ENCODE measurements at places on chromosomes 3 and 15.

DNA sequence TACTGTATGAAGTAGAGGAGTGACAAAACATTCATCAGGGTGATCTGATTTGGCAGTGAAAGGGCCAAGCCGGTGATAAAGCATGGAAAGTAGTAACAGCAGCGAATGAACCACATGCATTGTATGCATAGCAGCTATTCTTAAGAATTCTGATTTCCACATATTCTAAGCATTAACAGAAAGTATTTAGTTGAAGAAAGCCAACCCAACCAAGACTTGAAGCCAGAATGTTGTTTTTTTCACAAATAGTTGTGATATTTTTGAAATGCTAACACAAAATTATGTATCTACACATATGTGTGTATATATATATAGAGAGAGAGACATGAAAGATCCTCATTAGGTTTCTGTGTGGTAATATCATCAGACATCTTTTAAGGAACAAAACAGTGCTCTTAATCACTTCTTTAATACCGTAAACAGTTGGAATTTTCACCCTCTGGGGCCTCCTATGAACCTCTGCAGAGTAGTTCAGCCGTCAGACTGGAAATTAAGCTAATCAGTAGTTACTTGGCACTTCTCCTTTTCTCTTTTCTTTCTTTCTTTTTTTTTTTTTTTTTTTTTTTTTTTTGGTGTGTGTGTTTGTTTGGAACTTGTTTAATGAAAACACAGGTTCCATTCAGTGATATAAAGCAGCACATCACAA, 139.6 kb downstream of the CMSS1 start:
- DNase-seq, result no peak

- DNase-seq, result no peak
Observed at GRCh38 chr3:190265796-190266195, 56.5 kb downstream of the CLDN1 start.

DNA sequence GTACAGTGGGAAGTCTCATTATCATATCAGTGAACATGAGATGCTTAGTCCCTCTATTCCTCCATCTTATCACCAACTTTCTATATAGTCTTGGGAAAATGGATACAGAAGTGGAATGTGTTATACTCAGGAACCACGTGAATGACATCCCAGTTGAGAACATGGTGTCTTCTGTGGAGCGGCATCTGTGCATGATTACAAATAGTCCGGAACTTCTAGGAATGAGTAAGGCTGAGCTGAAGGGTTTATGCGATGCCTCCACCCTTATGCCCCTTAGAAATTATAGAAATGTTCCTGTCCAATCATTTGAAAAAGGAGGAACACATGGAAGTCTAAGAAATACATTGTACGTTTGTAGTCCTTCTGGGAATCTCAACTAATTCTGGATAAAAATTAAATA, 64.8 kb upstream of the TMEM108 start:
- DNase-seq, result no peak

DNA sequence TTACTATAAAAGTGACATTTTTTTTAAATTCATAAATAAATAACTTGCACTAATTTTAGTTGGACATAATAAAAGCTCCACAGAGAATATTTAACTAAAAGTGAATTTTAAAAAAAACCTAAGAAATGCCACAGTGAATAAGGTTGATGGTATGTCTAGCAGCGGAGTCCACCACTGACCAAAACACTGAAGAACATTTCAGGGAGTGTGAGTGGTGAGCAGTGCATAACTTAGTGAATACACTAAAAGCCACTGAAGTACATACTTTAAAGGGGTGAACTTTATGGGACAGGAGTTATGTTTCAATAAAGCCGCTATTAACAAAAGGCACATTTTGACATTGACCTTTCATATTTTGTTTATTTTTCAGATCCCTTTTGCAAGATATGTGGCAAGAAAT, 32.3 kb downstream of the SRP14 start:
- DNase-seq, result no peak

GRCh38 chr3:136380530-136380929, 130.4 kb downstream of the PCCB start:
- DNase-seq, result no peak

DNA sequence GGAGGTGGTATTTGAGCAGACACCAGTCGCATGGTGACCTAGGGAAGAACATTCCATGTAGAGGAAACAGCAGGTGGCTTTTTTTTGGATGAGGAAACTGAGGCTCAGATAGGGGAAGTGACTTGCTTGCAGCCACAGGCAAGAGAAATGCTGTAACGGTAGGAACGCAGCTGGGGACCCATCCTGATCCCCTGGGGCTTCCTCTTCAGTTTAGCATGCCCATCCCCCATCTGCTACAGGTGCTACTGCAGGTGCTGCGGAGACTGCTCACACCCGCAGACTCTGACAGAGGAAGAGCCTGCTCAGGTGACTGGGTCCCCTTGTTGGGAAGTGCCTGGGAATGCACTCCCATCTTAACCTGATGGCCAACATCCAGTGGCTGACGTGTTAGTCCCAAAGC, 55.4 kb upstream of the SEC13 start:
- no peak for DNase-seq

- no peak for DNase-seq
Observed at GRCh38 chr3:132083583-132084279, 48.9 kb upstream of the CPNE4 start.

DNA sequence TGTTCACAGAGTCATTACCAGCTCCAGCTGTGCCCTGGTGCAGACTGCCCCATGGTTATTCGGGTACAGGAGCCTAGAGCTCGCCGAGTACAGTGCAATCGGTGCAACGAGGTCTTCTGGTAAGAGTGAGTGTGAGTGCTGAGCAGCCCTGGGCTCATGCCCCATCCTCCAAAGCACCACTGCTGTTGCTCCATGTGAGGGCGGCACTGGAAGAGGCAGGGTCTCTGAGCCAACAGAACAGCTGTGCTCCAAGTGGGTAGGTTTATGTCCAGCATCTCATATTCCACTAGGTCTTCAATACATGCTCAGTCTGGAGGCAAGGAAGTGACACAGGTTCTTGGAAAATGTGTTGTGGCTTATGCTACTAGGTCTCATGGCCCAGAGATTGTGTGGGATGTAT, 19.5 kb upstream of the P4HTM start:
- DNase-seq, result no peak

DNA sequence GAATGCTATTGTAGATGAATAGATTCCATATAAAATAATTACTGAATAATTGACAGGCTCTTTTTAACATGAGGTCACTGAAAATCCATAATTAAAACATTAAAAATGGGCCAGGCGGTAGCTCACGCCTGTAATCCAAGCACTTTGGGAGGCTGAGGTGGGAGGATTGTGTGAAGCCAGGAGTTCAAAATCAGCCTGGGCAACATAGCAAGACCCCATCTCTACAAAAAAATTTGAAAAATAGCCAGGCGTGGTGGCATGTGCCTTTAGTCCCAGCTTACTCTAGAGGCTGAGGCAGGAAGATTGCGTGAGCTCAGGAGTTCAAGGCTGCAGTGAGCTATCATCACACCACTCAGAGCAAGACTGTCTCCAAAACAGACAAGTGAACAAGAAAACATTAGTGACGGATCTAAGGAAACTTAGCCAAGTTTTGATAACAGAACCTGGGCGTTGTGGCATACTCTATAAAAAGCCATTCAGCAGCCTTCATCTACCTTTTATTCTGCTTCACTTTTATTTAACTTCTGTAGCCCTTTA, 110.5 kb downstream of the KLHL25 start:
- no peak for DNase-seq

GRCh38 chr3:136586580-136586979, 165.6 kb downstream of the STAG1 start:
- no peak for DNase-seq

GRCh38 chr3:121481106-121481880, 64.5 kb downstream of the POLQ start:
- no peak for DNase-seq

DNA sequence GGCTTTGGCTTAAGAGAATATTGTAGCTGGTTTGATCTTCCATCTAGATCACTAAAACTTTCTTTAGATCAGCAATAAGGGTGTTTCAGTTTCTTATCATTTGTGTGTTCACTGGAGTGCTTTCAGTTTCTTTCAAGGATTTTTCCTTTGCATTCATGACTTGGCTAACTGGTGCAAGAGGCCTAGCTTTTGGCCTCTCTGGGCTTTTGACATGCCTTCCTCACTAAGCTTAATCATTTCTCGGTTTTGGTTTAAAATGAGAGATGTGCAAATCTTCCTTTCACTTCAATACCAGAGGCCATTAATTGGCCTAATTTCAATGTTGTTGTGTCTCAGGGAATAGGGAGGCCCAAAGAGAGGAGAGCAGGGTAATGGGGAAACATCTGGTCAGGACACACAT, 30.3 kb upstream of the CCNB2 start:
- no peak for DNase-seq

DNA sequence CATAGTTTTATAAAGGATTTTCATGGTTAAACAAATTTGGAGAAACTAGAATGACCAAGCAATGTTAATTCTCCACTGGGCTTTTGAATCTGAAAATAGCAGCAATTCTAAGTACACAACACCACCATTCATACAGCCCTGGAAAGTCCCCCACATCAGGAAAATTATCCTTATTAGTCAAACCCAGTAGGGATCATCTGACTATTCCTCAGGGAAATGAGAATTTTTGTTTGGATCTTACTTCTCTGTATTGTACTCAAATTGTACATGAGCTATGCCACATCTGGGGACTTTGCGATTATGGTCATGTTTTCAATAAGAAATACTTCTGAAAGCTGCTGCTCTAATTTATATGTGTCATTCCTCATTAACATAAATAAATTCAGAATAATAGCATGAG, 46.0 kb downstream of the RARB start:
- DNase-seq, result no peak

DNA sequence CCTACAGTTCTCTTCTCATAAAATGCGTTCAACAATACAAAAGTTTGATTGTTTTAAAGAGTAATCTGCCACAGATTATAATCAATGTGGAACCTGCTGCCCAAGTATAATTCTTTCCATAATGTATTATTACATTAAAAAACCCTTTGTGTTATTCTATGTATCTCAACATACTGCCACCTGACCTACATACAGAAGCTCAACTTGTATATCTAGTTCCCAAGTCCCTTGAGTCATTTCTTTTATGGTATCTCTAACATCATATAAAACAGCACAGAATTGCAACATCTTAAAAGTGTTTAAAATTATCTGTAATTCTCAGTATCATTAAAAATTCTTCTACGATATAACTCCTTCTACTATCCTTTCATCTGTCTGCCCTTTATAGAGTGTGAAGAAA, 70.3 kb downstream of the TBL1XR1 start:
- DNase-seq, result no peak

DNA sequence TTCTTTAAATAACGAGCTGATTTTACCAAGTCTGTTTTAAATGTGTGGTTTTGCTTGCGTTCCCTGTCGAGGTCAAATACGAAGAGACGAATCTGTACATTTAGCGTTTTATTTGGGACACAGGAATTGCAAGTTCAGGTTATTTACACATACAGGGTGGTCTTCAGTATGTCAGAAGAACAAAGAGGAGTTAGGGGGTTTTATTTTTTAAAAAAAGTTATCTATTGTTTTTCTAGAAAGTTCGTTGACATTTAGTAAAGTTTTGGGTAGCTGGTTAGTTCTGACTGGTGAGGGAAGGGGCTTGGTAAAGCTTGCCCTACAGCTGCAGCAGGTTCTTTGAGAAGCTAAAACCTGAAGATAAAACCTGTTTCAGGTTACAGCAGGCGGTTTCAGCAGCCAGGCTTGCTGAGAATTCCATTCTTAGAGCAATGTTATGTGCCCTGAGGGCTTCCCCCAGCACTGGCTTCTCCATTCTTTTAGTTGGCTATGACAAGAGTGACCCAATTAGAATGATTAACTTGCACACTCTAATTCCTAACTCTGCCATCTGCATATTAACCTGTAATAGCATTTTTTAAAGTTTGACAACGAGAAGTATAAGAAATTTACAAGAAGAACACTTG, 815 bp upstream of the ZNF280D start:
- DNase-seq, result no peak

- no peak for DNase-seq
Observed at GRCh38 chr3:69748503-69748902, 9.2 kb downstream of the MITF start.

GRCh38 chr3:102189956-102190723, 244.7 kb upstream of the ZPLD1 start:
- no peak for DNase-seq

DNA sequence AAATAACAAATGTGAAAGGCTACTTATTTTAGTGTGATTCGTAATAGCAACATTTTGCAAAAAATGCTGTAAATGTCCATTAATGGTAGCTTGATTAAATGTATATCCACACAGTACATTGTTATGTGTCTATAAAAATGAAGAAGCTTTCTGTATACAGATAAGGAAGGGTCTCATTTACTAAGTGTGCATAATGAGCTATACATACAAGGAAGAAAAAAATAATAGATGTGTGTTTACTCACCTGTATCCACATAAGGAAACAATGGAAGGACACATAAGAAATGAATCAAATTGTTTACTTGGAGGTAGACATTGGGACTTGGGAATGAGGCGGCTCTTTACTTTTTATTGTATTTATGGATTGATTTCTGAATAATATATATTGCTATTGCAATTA, 34.9 kb downstream of the MED12L start:
- no peak for DNase-seq

- no peak for DNase-seq
Observed at GRCh38 chr3:150450916-150451315, 42.8 kb downstream of the TSC22D2 start.

- DNase-seq, result no peak
Observed at GRCh38 chr3:13626396-13626795, 77.5 kb downstream of the FBLN2 start.

DNA sequence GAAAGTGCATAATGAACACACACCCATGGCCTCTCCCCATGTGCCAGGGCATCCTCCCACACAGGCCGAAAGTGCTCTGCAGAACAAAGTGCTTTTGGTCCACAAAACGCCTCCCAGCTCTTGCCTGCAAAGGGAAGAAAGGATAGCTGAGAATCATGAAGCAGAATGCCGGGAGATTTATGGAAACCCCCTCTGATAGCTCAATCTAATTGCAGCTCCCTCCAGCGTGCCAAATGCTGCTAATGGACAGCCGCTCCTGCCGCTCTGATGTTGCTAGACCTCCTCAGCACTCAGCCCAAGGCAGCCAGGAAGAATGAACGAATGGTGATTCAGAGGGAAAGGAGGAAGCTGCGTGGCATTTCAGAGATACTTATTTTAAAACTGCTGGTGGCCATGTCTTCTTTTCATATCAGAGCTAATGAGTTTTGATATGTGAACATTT, 145.3 kb downstream of the TJP1 start:
- no peak for DNase-seq

DNA sequence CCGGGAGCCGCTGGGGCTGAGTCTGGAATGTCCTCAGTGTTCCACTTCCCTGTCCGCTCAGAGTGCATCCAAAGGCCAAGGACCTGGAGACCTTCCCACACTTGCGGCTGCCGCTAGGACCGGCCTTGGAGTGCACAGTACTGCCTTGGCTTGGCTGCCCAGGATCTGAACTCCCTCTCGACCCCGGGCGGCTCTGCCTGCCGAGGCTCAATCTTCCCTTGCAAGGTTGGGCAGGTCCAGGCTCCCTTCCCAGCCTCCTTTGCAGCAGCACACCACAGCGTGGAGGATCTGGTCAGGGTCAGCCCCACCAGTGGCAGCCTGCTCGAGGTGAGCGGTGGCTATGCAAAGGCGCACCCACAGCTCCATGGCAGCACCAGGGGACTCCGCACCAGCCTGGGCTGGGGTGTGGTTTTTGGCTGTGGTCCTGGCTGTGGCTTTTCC, 69.2 kb downstream of the PLXNA1 start:
- no peak for DNase-seq

GRCh38 chr3:23837691-23838090, 31.9 kb downstream of the UBE2E1 start:
- DNase-seq, result no peak

GRCh38 chr15:101536166-101536874, 46.8 kb upstream of the PCSK6 start:
- no peak for DNase-seq

GRCh38 chr15:52392008-52392687, 96.5 kb upstream of the MYO5C start:
- DNase-seq, result no peak
